ENCODE measurements at places on chromosomes 6 and 20.
A peak's percentile ranks its signal among the peaks of the same experiment; 100 is the strongest.

- peak; percentile 21 for DNase-seq
Measured at GRCh38 chr6:17178754-17179529, 77.1 kb downstream of the STMND1 start.

- no peak for DNase-seq
Measured at GRCh38 chr6:166778046-166778445, 151.0 kb upstream of the RPS6KA2 start.

DNA sequence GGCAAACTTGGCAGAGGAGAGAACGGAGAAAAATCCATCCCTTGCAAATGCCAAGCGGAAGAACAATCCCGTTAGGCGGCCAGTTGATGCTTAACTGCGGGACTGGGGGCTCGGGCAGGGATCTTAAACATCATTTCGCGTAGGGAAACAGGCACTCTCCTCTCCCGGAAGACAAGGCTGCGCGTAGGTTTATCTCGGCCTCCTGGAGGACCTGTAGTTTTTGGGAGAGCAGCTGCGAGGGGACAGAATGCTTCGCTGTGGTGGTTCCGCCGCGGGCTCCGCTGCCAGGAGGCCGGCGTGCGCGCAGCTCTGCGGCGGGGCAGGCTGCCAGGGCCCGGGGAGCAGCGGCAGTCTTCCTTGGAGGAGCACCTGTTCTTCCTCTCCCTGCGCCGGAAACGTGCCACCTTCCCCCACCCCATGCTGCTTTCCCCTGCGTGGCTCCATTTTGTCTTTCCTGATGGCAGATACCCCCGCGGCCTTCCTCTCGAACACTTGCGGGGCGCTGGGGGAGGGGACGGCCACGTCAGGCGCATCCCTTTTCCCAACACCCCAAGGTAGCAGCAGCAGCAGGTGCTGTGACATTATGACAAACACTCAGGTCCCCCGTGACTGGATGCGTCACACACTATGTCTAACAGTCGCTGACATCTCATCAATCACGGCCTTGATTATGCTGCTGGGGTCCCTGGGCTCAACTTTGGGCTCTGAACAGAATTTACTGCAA, 230.7 kb upstream of the BTBD3 start:
- peak; percentile 3 for DNase-seq

- peak; percentile 50 for DNase-seq
Measured at GRCh38 chr20:6501061-6501460, 266.4 kb upstream of the BMP2 start.

DNA sequence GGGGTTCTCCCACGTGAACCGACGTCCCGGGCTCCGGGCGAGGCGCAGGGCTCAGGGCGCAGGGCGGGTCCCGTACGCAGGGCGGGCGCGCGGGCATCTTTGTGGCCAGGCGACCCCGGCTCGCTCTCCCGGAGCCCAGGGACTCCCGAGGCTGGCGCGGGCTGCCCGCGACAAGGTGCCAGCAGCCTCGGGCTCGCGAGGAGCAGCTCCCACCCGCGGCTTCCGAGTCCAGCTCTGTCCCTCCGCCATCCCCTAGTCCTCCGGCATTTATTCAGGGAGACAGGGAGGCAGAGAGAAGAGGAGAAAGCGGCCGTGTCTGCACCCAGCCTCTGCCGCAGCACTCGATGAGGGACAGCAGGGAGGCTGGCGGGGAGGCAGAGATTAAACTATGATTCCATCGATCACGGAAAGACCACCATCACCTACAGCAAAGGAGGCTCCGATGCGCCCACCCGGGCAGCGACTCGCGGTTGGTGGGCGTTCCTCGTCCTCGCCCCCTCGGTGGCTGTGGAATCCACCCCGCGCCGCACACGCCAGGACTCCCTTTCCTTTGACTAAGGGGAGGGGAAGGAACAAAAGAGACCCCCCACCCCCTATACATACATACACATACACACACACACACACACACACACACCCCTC, 1.1 kb downstream of the RGS17 start:
- peak; percentile 56 for DNase-seq

GRCh38 chr20:51562027-51562331, 19.5 kb upstream of the NFATC2 start:
- no peak for DNase-seq

- DNase-seq: peak; percentile 60
Measured at GRCh38 chr6:144283646-144284477, 1.3 kb upstream of the UTRN start.

DNA sequence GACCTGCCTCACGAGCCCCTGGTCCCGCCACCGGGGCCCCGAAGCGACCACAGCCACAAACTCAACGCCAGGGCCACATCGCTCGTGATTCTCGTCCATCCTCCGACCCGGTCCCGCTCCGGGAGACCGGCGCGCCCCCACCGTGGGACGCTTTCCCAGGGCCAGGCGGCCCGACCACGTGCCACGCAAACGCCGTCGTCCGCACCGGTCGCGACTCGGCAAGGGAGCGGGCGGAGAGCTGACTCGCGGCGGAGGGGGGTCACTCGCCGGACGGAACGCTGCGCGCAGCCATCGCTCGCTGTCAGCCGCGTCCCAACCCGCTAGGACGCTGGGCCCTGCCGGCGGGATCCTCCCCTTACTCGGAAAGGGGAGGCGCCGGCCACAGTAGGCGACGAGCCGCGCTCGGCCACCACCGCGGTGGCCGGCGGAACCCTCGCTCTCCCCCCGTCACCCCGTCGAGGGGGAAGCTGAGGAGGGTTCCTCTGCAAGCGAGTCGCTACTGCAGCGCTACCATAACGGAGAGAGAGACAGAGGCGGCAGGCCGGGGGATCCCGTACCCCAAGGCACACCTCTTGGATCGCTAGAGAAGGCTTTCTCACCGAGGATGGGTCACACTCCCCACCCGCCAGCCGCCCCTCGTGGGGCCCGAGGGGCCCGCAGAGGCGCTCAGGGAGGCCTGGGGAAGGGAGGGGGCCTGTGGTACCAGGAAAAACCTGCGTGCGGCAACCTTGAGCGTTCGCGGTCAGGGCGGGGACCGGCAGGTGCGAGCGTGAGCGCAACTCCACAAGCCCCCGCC, 511.8 kb upstream of the ZNF337 start:
- DNase-seq: peak; percentile 5

- DNase-seq: peak; percentile 48
Measured at GRCh38 chr6:5425267-5425666, 164.0 kb downstream of the FARS2 start.

GRCh38 chr6:167317172-167317571, 7.7 kb upstream of the TTLL2 start:
- DNase-seq: no peak

All from mesenchymal stem cell (in vitro differentiated cells and primary cell).